Testis (tissue), 5 donors: ENCODE measurements at places on chromosomes 3 and 15. TPM values are rescaled to one million over a fixed set of nuclear protein-coding genes. Genes with fewer than 3 reads are reported as not detected.

DNA sequence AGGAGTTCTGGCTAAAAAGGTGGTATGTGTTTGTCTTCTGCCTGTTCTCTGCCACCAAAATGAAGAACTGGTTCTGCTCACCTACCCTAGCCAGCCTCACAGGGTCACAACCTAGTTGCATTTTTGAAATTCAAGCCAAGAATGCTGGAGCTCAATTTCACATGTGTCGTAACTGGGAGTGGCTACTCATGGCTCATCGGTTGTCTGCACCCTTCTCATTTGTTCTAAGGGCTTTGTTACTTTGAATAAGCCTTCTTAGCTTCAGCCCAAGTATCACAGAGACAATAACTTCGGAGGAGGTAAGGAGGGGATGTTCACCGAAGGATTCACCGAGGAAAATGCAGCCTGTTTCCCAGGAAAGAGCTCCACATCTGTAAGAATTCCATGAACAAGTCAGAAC, 134.3 kb upstream of the RARB start:
- H3K4me1 ChIP-seq, result no peaks in the 10 kb centered on the region
- no peak for DNase-seq
- H3K36me3 ChIP-seq, result no peaks in the 10 kb centered on the region
- H3K27me3 ChIP-seq, result no peaks in the 10 kb centered on the region
- H3K4me3 ChIP-seq, result no peak overlapping the region

GRCh38 chr3:184683234-184683633, 28.6 kb downstream of the MAGEF1 start:
- no peak overlapping the region for H3K27ac ChIP-seq
- no peak overlapping the region for H3K4me3 ChIP-seq
- peaks cover 35% of the 10 kb centered on the region for H3K4me1 ChIP-seq

DNA sequence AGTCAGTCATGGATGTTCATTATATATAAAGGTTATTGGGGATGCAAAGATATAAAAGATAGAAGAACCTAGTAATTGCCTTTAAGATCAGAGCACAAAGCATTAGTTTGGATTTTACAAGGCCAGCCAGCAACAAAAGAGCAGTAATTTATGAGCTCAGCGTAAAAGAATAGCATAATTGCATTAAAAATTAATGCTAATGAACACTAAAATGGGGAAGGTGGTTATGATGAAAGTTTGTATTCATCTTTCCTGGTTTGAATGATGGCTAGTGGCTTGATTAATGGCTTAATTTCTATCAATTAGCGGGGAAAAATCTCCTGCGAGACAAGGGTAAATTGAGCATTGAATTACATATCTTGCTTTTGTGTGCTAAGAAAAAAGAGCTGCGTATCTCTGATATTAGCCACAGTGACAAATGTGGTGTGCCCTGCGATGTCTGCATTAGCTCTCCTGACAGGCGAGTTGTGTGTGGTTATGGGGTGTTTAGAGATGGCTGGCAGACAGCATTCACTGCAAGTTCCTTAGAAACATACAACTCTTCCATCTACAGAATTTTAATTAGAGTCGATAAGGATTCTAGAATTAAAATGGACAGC, 42.8 kb upstream of the MLF1 start:
- H3K4me3 ChIP-seq, result no peak overlapping the region
- H3K27me3 ChIP-seq, result no peaks in the 10 kb centered on the region
- H3K36me3 ChIP-seq, result no peaks in the 10 kb centered on the region
- no peak overlapping the region for H3K27ac ChIP-seq
- H3K4me1 ChIP-seq, result no peaks in the 10 kb centered on the region
- DNase-seq, result no peak

DNA sequence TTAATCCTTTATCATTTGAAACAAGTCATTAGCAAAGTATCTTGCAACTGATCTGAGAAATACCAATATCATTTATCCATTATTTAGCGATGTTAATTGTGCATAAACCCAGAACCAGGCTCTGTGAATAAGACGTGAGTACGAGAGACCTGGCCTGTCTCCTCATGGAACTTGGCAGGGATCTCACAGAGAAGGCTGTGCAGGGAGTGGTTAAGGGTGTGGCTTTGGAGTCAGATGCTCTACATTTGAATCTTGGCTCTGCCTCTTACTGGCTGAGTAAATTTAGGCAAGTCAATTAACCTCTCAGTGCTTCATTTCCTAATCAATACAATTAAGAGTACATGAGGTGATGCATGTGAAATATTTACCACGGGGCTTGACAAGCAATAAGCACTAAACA, 39.9 kb upstream of the TBL1XR1 start:
- H3K27ac ChIP-seq, result no peak overlapping the region
- H3K4me3 ChIP-seq, result no peak overlapping the region
- H3K27me3 ChIP-seq, result no peaks in the 10 kb centered on the region
- no peaks in the 10 kb centered on the region for H3K36me3 ChIP-seq
- no peaks in the 10 kb centered on the region for H3K4me1 ChIP-seq

DNA sequence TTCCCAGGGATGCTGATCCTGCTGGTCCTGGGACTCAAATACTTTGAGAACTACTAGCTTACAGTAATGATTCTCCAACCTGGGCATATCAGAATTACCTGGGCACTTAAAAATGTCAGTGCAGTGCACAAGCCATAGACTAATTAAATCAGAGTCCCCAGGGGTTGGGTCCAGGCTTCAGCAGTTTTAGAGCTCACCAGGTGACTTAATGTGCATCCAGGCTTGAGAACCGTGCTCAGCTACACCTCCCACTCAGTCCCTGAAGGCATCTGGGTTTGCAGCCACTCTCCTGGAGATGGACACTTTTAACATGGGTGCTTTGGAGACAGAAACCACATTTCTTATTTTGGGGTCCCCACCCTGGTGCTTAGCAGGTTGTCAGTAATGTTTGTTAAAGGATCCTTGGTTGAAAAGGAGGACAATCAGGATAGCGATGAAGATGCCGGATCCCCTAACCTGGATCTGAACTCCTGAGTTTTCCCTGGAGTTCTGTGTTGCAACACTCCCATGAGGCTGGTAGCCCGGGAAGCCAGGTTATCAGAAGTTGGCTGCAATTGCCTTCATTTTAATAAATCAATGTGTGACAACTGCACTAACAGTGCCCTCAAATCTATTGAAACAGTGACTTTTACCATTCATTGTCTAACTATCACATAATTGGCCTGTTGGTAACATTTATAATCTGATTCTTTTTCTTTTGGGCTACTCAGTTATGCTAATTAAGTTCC, 48.1 kb downstream of the BFSP2 start:
- DNase-seq, result no peak
- H3K4me1 ChIP-seq, result no peaks in the 10 kb centered on the region
- H3K27ac ChIP-seq, result no peak overlapping the region
- H3K36me3 ChIP-seq, result no peaks in the 10 kb centered on the region
- no peak overlapping the region for H3K4me3 ChIP-seq
- no peaks in the 10 kb centered on the region for H3K27me3 ChIP-seq

DNA sequence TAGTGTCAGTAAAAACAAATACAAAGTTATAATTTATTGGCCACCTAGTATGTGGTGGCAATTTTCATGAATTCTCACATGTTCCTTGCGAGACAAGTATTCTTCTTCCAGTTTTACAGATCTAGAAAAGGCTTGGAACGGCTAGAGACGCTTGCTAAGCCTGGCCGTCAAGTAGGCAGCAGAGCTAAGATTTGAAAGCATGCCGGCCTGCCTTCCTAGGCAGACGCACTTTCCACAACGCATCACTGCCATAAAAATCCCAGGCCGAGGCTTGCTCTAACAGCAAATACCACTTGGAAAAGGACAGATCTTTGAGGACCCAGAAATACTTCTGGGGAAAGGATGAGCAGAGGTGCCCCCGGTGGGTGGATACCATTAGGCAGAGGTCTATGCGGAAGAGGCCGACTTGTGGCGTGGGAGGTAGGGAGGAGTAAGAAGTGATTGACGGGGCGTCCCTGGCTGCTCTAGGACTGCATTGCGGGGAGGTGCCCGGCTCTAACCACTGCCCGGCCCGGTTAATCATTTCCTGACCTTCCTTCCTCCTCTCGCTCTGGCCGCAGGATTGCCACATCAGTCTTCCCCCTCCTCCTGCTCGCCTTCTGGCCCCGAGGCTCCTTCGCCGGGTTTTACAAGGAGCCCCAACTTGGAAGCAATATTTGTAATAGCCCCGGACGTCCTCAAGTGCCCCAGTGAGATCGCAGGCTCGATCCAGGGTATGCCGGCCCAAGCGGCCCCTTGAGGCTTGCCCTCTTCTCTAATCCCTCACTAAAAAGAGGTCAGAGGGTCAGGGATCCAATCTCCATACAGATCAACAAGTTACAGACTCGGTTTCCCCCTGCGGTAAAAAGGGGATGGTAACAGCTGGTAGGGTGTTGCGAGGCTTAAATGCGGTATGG, 1.3 kb upstream of the USP3 start:
- H3K4me3 ChIP-seq, result peak overlapping the region; percentile 86
- peak; percentile 84 for DNase-seq
- peaks cover 30% of the 10 kb centered on the region for H3K4me1 ChIP-seq
- H3K27me3 ChIP-seq, result no peaks in the 10 kb centered on the region

DNA sequence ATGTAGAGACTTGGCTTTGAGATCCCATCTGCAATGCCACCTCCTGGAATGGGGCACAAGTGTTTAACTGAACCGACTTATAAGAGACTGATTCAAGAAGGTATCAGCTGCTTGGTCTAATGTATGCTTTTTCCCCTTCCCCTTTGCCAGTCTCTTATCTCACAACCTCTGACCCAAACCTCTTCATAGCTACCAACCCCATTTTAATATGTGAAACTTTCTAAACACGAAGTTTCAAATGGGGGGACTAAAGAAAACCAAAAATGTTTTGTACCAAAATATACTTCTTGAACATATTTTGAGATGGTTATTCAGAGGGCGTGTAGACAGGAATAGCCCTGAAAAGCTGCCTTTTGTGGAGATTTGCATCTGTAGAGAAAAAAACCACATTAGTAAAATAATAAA, 73.1 kb downstream of the OXSM start:
- H3K36me3 ChIP-seq, result no peaks in the 10 kb centered on the region
- DNase-seq, result no peak
- no peak overlapping the region for H3K27ac ChIP-seq
- no peak overlapping the region for H3K4me3 ChIP-seq
- H3K27me3 ChIP-seq, result no peaks in the 10 kb centered on the region
- H3K4me1 ChIP-seq, result no peaks in the 10 kb centered on the region

GRCh38 chr15:28112962-28113361, 13.8 kb upstream of the OCA2 start:
- no peak overlapping the region for H3K4me3 ChIP-seq
- no peaks in the 10 kb centered on the region for H3K4me1 ChIP-seq
- no peaks in the 10 kb centered on the region for H3K27me3 ChIP-seq
- no peak overlapping the region for H3K27ac ChIP-seq
- no peak for DNase-seq

GRCh38 chr3:135633078-135633477, 332.4 kb upstream of the PPP2R3A start:
- H3K4me3 ChIP-seq, result no peak overlapping the region
- DNase-seq, result no peak
- no peaks in the 10 kb centered on the region for H3K27me3 ChIP-seq
- no peaks in the 10 kb centered on the region for H3K36me3 ChIP-seq
- H3K27ac ChIP-seq, result no peak overlapping the region

GRCh38 chr3:132550579-132551305, 46.3 kb upstream of the ACKR4 start:
- no peaks in the 10 kb centered on the region for H3K36me3 ChIP-seq
- H3K27ac ChIP-seq, result no peak overlapping the region
- peaks cover 11% of the 10 kb centered on the region for H3K4me1 ChIP-seq
- DNase-seq, result no peak

GRCh38 chr3:189822726-189823125, 191.5 kb downstream of the TP63 start:
- no peaks in the 10 kb centered on the region for H3K27me3 ChIP-seq
- no peaks in the 10 kb centered on the region for H3K36me3 ChIP-seq
- no peak overlapping the region for H3K4me3 ChIP-seq
- no peak overlapping the region for H3K27ac ChIP-seq

DNA sequence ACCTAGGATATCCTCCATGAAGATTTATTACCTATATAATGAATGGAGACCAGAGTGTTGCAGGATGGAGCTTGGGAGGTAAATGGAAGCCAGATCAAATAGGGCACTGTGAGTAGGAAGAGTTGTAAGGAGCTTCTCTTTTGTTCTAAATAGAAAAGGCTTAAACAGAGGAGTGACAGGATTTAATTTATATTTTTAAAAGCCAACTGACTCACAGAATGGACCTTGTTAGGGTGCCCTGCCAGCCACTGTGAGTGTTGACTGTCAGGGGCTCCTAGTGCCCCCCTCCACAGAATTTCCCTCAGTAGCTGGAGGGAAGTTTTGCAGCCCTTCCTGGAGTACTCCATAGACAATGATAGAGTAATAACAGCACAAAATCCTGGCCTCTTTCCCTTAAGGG, 547.5 kb downstream of the MCTP2 start:
- no peak overlapping the region for H3K27ac ChIP-seq
- no peaks in the 10 kb centered on the region for H3K4me1 ChIP-seq
- no peak overlapping the region for H3K4me3 ChIP-seq
- H3K36me3 ChIP-seq, result no peaks in the 10 kb centered on the region
- no peak for DNase-seq

- no peaks in the 10 kb centered on the region for H3K36me3 ChIP-seq
- no peak for DNase-seq
- no peak overlapping the region for H3K27ac ChIP-seq
- H3K4me1 ChIP-seq, result no peaks in the 10 kb centered on the region
- H3K27me3 ChIP-seq, result no peaks in the 10 kb centered on the region
These were observed 11.5 kb upstream of the SPINK8 start for GRCh38 chr3:48344867-48345507.

- DNase-seq, result no peak
- H3K36me3 ChIP-seq, result no peaks in the 10 kb centered on the region
- no peak overlapping the region for H3K4me3 ChIP-seq
These were observed 69.9 kb downstream of the RHCG start for GRCh38 chr15:89426500-89426899.

- peaks cover 20% of the 10 kb centered on the region for H3K4me1 ChIP-seq
- H3K4me3 ChIP-seq, result no peak overlapping the region
- H3K27me3 ChIP-seq, result no peaks in the 10 kb centered on the region
- no peak for DNase-seq
- H3K36me3 ChIP-seq, result no peaks in the 10 kb centered on the region
These were observed 45.5 kb downstream of the TMOD3 start for GRCh38 chr15:51874751-51875644.

NMD3 gene
- 28.6 TPM for total RNA-seq

GNB5 gene
- 82.3 TPM for total RNA-seq

C3orf22 gene
- total RNA-seq, result 61.4 TPM

NR2E3 gene
- total RNA-seq, result 4.8 TPM

GPR15 gene
- not detected for total RNA-seq

SLCO3A1 gene
- total RNA-seq, result 77.2 TPM

PLSCR5 gene
- total RNA-seq, result not detected
